Mucosa of descending colon (tissue), 3 donors: ENCODE measurements at places on chromosomes 5 and 9. TPM values are rescaled to one million over a fixed set of nuclear protein-coding genes. Genes with fewer than 3 reads are reported as not detected.

DNA sequence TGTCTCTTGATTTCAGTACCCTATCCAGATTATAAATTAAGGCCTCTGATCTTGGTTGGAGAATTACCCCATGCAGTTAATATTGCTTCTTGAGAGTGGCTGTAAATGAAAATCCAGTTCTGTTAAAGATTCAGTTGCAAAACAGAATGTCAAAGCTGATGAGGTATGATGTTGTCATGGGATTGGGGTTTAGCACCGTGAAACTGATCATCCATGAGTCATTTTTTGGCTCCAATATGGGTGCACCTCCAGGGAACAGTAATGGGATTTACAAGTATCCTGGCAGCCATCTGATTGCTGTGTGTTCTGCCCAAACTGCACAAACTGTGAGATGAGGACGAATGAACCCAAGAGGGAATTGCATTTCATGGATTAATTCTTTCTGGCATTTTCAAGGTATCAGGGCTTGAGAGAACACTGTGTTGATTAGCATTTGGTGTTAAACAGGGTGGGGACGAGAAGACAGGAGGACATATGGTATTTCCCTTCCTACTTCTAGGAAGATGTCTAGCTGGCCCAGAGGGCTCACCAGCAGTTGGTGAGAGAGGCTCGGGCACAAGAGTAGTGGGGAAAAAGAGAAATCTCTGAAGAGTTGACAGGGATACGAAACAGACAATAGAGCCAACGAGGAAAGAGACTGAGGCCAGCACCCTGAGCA lies 214.7 kb downstream of the GAS1 start:
- DNase-seq = no peak

DNA sequence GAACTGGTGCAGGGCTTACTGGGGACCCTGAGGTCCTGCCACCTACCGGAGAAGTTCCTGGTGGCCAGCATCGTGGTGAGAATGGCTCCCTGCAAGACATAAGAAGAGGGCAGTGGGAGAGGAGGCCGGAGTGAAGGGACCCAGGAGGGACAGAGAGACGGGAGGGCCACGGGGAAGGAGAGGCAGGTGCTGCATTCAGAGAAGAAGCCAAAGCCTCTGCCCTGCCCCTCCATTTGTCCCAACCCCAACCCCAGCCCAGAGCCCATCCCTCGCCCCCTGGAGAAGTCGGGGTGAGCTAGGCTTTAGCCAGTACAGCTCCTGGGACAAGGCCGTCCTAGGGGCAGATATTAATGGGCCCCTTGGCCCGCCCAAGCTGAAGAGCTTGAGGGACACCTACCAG lies 41.8 kb downstream of the CAMK2A start:
- no peak for DNase-seq

ZNF462 gene
- total RNA-seq = 48.7 TPM

GRCh38 chr9:70829591-70830265 lies 291.7 kb downstream of the TRPM3 start:
- DNase-seq = no peak

AGXT2 gene
- not detected for total RNA-seq
